Stimulated activated CD8-positive, alpha-beta memory T cell treated with anti-CD3 and anti-CD28 coated beads, Interleukin-15, amount 100 ng/mL, for 4 hours (primary cell): ENCODE measurements at places on chromosomes 5 and 9.

DNA sequence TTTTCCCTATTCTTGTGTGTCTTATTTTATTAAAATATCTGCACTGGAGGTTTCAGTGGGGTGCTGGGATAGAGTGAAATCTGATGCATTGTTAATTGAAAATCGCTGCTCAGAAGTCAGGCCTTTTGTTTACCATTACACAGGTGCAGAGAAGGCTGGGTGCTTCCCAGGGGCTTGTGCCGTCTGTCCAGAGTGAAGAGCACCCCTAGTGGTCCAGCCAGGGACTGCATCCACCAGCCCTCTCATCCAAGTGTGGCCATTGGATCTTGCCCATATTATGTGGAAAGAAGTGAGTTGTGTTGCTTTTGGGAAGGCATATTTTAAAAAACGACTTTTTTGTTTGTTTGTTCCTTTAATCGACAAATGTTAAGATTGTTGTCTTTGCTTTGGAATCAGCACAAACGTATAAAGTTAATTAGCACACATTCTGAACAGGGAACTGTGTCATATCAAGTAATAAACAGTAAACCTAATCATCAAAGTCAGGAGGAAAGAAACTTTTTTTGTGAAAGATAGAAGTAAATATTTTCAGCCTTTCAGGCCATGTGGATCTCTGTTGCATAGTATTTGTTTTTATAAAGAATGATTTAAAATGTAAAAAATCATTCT, 315.6 kb downstream of the MTRR start:
- DNase-seq = no peak

GRCh38 chr5:150142959-150143349, 12.7 kb downstream of the PDGFRB start:
- no peak for DNase-seq

DNA sequence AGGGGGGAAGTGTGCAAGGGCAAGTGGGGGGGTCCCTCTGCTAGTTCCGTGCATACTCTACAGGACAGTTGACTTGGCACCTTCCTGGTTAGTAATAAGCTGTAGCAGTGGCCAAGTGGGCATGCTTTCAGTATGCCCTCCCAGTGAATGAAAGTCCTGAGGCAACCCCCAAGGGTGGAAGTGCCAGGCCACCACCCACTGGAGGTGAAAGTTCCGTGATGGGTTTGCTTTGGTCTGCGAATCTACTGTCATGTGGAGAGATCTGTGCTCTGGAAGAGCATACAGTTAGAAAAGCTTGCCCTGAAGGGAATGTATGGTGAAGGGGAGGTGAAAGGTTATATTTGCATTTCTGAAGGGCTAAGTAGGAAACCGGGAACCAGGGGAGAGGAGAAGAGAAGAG, 10.3 kb downstream of the FXN start:
- DNase-seq = no peak

- DNase-seq = no peak
Observed at GRCh38 chr9:30995956-30996738, 1388.3 kb upstream of the ACO1 start.

DNA sequence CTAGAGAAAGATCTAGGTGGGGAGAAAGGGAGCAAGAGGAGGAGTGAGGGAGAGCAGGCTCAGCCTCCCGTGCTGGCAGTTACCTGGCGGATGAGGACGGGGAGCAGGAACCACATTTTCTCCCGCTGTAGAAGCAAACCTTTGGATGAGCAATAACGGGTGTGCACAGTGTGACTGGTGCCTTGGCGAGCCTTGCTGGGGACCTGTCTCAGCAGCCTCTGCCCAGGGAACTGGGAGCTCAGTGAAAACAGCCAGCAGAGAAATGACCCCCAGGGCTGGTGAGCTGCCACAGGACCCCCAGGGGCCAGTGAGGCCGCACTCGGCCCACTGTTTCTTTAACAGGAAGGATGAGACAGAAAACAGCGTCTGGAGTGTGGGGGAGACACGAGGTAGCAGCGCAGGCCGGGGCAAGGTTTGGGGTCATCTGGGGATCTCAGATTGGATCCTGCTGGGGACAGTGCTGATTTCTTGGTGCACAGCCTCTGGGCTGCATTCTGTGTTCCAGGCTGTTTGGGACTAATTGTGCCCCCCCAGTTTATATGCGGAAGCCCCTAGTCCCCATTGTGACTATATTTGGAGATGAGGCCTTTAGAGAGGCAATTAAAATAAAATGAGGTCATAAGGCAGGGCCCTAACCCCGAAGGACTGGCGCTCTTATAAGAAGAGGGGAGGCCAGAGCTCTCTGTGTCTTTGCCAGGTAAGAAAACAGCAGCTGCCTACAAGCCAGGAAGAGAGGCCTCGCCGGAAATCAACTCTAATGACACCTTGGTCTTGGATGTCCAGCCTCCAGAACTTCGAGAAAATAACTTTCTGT, 118.8 kb upstream of the PHYKPL start:
- no peak for DNase-seq

DNA sequence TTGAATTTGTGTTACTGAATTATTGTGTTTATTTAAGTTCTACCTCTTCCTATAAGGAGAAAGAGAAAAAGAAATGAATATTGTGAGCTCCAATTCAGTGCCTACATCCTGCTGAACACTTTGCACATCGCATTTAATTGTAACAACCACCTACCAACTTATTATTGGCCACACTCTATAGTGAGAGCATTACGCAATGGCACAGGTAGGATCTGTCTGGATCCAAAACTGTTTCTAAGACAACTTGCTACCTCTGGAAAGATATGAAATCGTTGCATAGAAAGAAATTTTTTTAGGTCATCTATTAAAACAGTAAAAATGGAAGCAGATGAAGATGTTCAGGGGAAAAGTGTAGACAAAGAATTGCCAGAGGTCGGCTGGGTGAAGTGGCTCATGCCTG, 227.2 kb upstream of the SNX2 start:
- no peak for DNase-seq

GRCh38 chr5:129631961-129632360, 115.9 kb upstream of the MINAR2 start:
- DNase-seq = no peak

DNA sequence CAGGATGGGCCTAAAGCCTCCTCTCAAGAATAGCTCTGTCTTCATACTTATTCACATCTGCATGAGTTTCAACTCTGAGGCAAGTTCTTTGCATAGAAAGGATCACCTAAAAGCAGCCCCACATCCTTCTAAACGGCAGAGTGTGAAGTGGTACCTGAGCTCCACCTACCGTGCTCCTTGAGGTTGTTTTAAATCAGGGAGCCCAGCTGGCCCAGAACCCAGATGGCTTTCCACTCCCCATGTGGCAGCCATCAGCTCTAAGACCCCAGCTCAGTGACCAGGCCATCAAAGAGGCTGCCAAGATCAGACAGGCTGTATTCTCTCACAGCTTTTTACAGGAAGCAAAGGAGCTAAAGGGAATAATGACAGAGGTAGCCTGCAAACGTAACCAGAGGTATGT, 299.3 kb downstream of the RASEF start:
- DNase-seq = no peak

- no peak for DNase-seq
Observed at GRCh38 chr5:77972469-77973252, 196.5 kb upstream of the TBCA start.

- DNase-seq = no peak
Observed at GRCh38 chr9:89603767-89604665, 796 bp upstream of the GADD45G start.

- no peak for DNase-seq
Observed at GRCh38 chr9:79471580-79472543, 99.9 kb upstream of the TLE4 start.

DNA sequence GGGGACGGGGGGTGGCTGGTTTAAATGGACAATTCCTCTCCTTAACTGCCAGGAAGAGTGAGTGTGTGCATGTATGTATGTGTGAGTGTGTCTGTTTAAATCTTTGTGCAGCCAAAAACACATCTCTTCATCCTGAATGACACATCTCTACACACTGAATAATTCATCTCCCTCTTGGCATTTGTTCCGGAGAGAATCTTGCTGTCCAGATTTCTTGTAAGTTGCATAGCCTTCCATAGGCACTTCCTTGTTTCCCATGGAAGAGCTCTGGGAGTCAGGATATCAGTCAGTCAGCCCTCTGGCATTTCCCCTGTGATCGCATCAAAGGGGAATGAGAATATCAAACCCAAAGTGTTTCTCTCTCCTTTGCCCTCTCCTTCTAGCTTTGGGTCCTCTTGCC, 74.7 kb downstream of the WWC1 start:
- DNase-seq = no peak

GRCh38 chr5:80025069-80025468, 10.1 kb upstream of the THBS4 start:
- DNase-seq = no peak

DNA sequence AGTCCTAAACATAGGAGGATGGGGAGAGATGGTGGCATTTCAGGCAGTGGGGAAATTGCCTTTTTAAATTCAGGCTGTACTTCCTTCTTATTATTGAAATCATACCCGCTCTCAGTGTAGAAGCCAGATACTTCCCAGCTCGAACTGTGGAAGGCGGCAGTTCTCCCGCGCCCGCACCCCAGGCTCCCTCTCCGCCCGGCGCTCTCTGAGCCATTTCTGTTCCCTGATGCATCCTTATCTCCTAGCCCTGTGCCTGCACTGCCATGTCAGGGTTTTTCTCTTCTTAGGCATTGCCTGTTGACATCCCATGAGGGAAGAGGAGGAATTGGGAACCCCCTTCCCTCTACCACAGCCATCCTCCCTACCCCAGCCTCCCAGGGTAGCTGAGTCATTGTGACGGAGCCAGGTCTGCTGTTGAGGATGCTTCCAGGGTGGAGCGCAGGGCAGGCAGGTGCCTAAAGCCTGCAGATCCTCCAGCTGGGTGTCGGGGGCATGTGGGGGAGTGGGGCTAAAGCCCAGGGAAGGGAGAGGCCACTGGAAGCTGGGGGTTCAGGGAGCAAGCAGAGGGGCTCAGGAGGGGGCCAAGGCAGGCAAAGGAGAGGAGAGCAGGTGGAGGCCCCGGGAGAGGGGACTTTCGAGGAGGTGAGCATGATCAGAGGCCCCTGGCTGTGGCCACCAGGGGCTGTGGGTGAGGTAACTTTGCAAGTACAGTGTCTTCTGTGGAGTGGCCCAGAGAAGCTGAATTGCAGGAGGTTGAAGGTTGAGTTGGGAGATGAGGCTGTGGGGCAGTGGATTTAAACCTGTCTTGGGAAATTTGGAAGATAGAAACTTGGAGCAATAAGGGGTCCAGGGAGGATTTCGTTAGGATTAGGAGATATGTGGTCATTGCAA, 16.2 kb downstream of the LAMC3 start:
- DNase-seq = no peak

GRCh38 chr9:35470894-35471293, 19.0 kb upstream of the RUSC2 start:
- DNase-seq = no peak

DNA sequence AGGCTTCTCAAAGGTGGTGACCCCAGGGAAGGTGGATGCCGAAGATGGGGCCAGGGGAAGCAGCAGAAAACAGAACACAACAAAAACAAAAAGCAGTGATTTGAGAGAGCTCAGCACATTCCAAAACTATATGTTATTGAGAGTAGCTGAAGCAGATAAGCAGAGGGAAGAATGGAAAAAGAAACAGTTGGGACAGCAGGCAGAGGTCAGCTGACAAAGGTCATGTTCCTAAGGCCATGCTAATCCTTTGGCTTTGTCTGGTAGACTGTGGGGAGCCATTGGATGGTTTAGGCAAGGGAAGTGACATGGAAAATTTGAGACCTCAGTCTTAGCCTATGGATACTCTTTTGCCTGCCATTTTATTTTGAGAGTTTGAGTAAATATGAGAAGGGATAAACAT, 14.5 kb downstream of the DMGDH start:
- DNase-seq = no peak

DNA sequence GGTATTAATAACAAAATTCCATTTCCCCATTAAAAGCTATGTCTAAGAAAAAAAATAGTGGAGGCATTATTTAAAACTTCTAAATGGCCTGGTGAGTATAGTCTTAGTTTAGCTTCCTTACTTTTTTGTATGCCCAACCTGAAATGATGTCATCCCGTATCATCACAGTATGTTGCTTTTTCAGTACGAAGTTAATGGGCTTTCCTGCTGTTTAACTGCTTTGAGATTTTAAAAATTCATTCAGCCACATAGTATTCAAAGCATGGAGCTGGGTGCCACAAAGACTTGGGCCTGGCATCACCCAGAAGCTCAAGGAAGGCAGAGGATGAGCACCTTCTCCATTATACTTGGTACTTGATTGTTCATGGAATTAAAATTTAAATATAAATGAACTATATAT, 7.4 kb downstream of the F2RL2 start:
- DNase-seq = no peak

GRCh38 chr5:41115281-41115680, 44.1 kb upstream of the MROH2B start:
- DNase-seq = no peak

GRCh38 chr5:78727786-78728761, 79.5 kb upstream of the LHFPL2 start:
- DNase-seq = no peak

GRCh38 chr5:73962801-73963425, 336.9 kb downstream of the ARHGEF28 start:
- no peak for DNase-seq

- no peak for DNase-seq
Observed at GRCh38 chr5:147860641-147861025, 17.9 kb upstream of the SCGB3A2 start.

DNA sequence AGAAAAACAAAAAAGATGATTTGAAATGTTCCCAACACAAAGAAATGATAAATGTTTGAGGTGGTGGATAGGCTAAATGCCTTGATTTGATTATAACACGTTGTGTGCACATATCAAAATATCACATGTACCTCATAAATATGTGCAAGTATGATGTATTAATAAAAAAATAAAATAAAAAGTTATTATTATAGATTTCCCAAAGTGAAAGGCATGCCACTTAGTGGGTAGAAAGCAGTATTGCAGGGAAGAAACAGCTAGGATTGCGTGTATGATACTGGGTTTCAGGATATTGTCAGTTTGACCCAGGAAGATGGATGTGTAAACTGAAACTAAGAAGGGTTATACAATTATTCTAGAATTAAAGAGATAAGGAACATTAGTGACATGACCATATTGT, 3.6 kb upstream of the TMEM38B start:
- no peak for DNase-seq
